ACHN (cell line): ENCODE measurements at places on chromosomes 4 and X.

GRCh38 chr4:178174756-178175155 lies 732.5 kb upstream of the AGA start:
- DNase-seq = no peak

GRCh38 chr4:185912779-185913178 lies 100.8 kb upstream of the SORBS2 start:
- DNase-seq = no peak

- DNase-seq = peak; percentile 1
These were observed 107.7 kb downstream of the APOOL start for GRCh38 chrX:85111347-85111746.

- DNase-seq = no peak
These were observed 51.3 kb upstream of the NPNT start for GRCh38 chr4:105843941-105844340.

DNA sequence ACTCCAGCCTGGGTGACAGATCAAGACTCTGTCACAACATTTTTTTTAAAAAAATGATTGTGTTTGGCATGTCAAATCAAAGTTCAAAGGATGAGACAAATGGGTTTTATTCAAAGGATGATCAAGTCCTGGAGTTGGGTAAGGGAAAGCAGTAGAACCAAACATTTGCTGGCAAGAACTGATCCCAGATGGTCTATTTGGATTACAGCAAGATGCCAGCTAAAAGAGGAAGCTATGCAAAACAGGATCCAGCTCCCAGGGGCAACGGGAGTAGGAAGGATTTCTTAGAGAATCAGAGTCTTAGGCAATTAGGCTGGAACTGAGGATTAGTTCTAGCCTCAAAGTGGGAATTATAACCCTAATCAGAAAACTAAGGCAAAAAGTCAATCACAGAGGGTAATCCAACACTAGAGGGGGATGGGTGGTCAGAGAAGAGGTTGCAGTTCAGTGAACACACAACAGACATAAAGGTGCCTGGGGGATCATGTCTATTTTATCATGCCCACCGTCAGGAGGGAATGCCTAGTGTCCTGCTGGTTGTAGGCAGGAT lies 133.0 kb upstream of the PLS3 start:
- no peak for DNase-seq

- DNase-seq = no peak
These were observed 384.4 kb downstream of the PCDH7 start for GRCh38 chr4:31104577-31104976.

DNA sequence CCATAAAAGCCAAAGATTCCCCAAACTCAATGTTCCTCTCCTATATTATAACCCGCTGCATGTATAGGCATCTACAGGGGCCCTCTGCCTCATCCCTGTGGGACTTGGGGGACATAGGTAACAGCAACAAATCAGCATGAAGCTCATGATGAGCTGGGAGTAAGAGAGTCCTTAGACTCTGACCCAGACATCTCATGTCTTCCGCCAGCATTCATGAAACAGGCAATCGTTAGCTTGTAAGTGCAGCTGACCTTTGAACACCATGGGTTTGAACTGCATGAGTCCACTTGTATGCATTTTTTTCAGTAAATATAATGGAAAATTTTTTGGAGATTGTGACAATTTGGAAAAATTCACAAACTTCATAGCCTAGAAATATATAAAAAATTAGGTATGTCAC lies 10.4 kb upstream of the SCOC start:
- DNase-seq = no peak

DNA sequence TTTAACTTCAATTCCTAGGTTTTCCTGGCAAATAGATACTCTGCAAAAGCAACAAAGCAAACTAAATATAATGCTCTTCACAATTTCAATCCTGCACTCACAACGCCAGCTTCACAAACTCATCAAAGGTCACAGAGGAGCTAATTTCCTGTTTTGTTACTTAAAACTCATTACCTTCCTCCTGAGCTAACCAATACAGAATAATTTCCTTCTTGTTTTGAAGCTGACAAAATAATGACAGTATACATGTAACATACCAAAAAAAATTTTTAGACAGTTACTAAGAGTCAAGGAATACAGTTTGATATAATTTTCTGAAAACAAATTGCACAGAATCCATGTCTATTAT lies 17.9 kb downstream of the CNOT6L start:
- DNase-seq = no peak

DNA sequence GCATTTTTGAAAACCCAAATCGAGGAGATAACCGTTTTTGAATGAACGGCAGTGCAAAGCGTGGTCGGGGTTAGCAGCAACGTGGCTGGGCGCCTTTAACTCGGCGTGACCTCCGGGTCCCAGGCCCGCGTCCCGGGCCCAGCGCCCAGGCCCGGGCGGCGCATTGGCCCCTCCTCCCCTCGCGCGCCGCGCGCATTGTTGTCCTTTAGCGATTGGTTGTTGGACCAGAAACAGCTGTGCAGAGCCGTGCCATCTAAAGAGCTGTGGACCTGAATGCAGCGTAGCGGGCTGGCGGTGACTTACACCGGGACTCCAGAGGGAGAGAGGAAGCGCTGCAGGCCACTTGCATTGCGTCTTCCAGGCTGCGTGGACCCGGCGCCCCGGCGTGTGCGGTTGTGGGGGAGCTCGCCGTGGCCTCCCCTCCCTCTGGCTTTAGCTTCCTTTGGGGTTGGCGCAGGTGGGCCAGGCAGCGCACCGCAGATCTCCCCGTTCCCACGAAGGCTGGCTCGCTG lies at the start of gene STOX2:
Gene STOX2 (plus strand): TSS at position 227 of the 512 bp plus-strand sequence. CDS start 1,484 bp downstream, outside the sequence.
- peak; percentile 33 for DNase-seq

- peak; percentile 72 for DNase-seq
These were observed 97.0 kb upstream of the STOX2 start for GRCh38 chr4:183808097-183808456.

DNA sequence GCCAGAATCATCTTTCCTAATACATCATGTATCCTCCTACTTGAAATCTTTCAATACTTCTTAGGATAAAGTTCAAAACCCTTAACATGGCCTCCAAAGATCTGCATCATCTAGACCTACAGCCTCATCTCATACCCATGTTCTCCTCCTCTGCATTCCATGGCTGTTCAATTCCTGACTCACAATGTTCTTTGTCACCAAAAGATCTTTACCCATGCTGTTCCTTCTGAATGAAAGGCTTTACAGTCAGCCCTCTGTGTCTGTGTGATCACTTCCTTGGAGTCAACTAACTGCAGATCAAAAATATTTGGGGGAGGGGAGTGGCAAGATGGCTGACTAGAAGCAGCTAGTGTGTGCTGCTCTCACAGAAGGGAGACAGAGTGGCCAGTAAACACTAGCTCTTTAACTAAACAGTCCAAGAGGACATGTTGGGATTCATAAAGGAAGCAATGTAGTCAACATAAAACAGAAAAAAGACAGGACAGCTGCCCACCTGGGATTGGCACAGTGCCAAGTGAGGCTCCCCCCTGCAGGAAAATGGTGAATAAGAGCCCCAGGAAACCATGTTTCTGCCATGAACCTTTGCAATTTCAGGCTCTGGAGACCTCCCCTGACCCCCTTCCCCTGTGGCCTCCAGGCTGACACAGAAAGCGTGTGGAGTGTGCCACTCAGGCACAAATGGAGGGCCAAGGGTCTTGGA lies 31.9 kb downstream of the CBR4 start:
- no peak for DNase-seq

DNA sequence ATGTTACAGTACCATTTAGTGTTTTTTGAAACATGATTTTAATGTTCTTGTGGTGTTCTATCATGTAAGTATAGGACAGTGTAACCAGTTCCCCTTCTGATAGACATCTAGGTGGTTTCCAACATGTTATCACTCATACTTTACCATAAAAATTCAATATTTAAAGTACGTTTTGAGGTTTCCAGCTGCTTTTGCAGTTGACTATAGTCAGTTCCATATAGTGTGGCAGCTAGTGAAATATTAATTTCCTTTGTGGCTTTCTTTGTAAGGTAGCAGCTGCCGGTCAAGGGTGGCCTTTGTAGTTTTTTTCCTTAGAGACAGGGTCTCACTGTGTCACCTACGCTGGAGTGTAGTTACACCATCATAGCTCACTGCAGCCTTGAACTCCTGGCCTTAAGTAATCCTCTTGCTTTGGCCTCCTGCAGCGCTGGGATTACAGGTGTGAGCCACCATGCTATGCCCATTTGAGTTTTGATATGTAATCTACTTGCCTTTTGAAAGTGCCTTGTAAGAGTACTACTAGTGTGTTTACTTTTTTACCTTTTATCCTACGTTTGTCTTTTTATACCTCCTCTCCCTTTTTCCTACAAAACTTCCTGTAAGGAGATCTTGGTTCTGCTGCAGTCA lies 63.0 kb downstream of the ARHGAP10 start:
- DNase-seq = no peak

- DNase-seq = peak; percentile 55
These were observed 3.1 kb upstream of the FGB start for GRCh38 chr4:154559494-154560418.

- DNase-seq = peak; percentile 60
These were observed 285.0 kb upstream of the AADAT start for GRCh38 chr4:170374770-170375169.

- no peak for DNase-seq
These were observed 124.4 kb downstream of the TMA16 start for GRCh38 chr4:163618845-163619244.

DNA sequence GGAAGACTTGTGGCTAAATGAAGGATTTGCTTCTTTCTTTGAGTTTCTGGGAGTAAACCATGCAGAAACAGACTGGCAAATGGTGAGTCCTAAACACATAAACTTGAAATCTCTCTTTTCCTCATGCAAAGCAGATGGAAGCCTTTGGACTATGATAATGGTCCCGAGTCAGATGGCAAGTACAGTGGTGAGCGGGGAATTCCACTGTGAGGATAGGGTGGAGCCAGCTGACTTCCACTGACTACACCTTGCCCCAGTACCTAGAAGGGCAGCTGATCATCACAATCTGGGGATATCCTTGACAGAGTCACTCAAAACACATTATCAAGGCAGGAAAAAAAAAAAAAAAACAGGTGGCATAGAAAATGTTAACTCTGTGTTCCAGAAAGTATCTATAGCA lies 34.3 kb downstream of the ENPEP start:
- DNase-seq = no peak

- DNase-seq = no peak
These were observed 3.8 kb downstream of the MBTPS2 start for GRCh38 chrX:21843179-21843578.

GRCh38 chr4:183657564-183657963 lies 1.4 kb downstream of the RWDD4 start:
- DNase-seq = no peak

- DNase-seq = peak; percentile 61
These were observed 214.0 kb upstream of the UGT8 start for GRCh38 chr4:114384629-114385028.

- DNase-seq = no peak
These were observed 62.7 kb upstream of the SCML1 start for GRCh38 chrX:17674601-17675000.

DNA sequence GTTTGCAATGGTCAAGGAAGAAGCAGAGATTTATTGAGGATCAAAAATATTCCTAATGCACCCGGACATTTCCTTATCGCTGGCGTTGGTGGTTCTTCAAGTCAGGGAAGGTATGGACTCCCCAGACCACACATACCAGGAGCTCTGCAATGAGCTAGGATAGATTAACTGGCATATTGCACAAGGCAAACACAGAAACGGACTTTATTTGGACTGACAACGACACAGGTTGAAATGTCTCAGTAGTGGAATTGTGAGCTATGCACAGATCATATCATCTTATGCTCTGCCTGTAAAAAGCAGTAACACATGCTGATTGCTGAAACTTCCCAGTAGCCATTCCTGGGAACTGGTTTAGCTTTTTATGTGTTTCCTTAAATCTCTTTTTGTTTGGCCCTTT lies 1.7 kb downstream of the TSPAN7 start:
- DNase-seq = no peak

GRCh38 chrX:698206-698605 lies 67.6 kb downstream of the SHOX start:
- no peak for DNase-seq

DNA sequence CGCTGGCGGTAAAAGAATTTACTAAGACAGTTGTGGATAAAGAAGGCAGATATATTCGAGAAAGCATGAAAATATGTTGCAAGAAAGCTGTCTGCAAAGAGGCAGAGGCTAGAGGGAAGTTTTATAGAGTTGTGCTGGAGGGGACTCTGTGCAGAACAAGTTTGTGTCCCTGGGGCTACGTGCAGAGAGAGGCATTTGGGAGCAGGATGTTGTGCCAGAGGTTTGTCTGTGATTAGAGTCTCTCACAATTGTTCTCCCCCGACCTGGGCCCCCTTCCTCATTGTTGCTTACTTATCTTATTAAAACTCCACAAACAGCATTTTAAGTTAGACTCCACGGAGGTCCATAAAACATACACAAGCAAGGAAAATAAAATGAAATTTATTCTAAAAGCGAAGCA lies 831.3 kb downstream of the NLGN4X start:
- DNase-seq = no peak

DNA sequence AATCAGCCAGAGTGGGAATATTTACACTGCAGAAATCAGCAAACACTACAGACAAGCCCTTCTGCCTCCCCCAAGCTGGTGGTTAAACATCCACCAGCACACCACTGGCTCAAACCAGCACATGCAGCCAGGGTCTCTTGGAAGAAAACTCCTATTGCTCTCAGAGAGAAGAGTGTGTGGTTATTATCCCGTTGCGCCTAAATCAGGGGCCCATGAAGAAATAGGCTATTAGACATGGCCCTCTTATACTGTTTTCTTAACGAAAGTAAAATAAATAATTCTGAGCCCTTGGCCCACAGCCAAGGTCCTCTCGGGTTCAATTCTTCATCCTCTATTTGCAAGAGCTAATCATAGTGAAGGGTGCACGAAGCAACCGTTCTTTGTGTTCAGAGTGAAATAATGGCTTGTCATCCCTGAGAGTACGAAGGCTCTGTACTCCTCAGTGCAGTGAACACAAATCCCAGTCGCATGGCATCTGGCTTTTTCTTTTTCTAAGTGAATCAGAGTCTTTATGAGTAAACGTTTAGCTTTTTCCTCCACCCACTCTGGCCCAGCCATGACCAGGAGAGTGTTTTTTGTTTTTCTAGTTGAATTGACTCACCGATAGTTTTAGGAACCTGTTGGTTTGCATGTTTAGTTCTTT lies 33.4 kb upstream of the RBM47 start:
- peak; percentile 68 for DNase-seq

GRCh38 chr4:891747-892146 lies 40.4 kb downstream of the GAK start:
- DNase-seq = peak; percentile 19

GRCh38 chr4:187209921-187210613 lies 486.4 kb upstream of the FAT1 start:
- no peak for DNase-seq

GRCh38 chrX:49162620-49163019 lies at the start of gene MAGIX:
TSS of gene MAGIX (plus strand) at chrX:49162758. CDS start at chrX:49162890, 132 bp downstream.
- DNase-seq = no peak
